ENCODE measurements at places on chromosomes 5 and 9.

DNA sequence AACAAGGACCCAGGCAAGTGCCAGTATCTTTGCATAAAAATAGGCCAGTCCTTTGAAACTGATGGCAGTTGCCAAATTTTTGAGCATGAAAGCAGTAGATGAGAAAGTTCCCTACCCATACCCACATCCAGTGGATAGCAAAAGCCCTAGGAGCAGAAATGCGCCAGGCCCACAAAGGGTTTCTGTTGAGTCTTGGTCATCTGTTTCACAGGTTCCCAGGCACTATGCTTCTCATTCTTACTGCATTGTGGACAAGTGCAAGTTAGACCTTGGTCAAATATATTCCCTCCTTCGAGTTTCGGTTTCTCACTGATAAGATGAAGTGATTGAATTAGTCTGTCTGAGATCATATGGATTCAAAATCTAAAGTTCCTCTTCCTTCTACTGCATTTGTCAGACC, 152.3 kb downstream of the NR3C1 start:
- no peak for DNase-seq

- peak; percentile 77 for DNase-seq
Observed at GRCh38 chr9:128921881-128922763, 1.3 kb downstream of the PHYHD1 start.

- no peak for DNase-seq
Observed at GRCh38 chr5:67283988-67284487, 87.4 kb upstream of the CD180 start.

- peak; percentile 91 for DNase-seq
Observed at GRCh38 chr5:119360905-119361593, 5.2 kb downstream of the TNFAIP8 start.

GRCh38 chr5:154214371-154215106, 24.0 kb downstream of the GALNT10 start:
- peak; percentile 93 for DNase-seq

GRCh38 chr5:28408186-28408585, 1369.8 kb upstream of the CDH9 start:
- peak; percentile 60 for DNase-seq

GRCh38 chr9:81605170-81605670, 84.1 kb downstream of the TLE1 start:
- DNase-seq = no peak

DNA sequence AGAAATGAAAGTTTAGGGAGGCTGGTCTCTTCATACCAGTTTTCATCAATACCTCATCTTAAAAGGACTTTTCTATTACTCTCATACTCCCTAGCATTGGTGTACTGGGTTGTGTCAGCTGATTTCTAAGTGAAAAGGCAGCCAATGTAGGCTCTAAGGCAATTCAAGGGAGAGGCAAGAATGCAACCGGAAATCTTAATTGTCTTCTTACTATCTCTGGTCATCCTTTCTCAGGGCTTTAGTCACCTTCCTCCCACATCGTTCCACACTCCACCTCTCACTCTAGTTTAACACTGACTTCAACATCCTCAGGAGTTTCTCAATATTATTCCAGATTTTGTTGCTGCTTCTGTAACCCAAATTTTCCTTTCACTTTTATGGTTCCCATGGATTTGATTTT, 281.8 kb upstream of the RFX3 start:
- DNase-seq = peak; percentile 38

GRCh38 chr9:81289622-81290021, 399.7 kb downstream of the TLE1 start:
- no peak for DNase-seq

DNA sequence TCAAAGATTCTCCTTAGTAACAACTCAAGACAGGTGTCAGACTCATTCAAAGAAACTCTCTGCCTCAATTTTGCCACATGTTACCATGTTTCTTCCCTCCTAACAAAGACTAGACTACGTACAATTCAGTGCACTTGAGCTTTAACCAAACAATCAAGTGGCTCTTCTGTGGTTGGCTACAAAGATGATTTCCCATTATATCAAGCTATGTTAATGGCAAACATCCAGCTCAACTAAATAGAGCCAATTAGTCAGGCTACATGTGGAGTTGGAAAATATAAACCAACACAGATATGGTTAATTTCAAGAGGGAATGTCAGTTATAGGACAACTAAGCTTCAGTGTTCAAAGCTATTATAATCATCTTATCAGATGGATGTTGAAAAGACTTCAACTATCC, 29.2 kb upstream of the ADRA1B start:
- no peak for DNase-seq

DNA sequence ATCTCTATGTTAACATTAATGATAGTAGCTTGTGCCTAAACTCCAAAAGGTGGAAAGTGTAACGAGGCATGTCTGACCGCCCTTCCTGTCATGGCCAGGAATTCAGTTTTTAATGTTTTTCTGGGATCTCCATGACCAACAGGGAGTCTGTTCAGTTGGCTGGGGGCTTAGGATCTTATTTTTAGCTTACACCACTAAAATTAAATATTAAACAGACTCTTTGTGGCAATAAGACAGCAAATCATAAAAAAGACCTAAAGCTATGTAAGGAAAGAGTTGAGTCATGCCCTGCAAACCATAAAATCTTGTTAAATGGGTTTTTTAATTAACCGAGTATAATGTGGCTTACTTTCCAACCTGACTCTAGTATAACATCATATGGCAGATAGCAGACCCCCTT, 247.8 kb downstream of the DIRAS2 start:
- DNase-seq = no peak

- DNase-seq = peak; percentile 86
Observed at GRCh38 chr9:81526587-81526986, 162.8 kb downstream of the TLE1 start.

- DNase-seq = peak; percentile 15
Observed at GRCh38 chr9:1458503-1458902, 408.3 kb downstream of the DMRT2 start.

GRCh38 chr9:120914953-120915352, 11.6 kb downstream of the TRAF1 start:
- peak; percentile 58 for DNase-seq

DNA sequence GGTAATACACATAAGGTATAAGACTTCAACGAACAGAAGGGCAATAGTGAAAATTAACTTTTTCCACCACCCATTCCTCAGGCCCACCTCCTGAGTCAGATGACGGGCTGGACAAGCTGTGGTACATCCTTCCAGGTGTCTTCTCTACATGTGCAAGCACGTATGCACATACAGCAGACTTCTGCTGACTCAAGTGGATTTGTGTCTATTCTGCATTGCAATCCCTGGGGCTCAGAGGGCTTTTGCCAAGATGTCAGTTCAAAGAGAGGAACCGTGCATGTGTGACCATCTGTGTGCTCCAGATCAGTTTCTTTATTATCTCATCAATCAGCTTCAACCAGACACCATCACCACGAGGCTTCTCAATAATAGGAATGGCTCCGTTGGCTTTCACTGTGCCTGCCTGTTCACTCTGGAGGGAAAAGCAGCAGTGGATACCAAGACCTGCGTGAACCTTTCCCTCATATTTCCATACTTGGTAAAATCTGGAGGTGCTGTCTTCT, 288.4 kb downstream of the MTRR start:
- no peak for DNase-seq

DNA sequence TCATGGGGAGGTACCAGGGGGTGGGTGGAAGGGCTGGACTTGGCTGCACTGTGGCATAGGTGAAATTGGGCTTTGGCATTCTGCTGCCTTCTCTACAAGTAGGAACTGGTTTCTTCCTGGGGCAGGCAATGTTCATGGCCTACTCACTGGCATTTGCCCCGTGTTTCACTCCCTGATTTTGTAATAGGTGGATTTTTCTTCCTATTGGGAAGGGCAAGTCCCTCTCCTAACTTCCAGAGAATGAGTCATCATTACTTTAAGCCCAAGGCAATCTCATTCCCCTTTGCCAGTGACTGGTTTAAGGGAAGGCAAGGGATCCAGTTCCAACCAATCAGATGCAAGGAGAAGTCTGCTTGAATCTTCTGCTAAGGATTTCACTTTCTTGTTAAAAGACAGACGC, 67.9 kb upstream of the ANKRD55 start:
- DNase-seq = peak; percentile 55
